ACHN (cell line): ENCODE measurements at places on chromosomes 3 and 15.

- no peak for DNase-seq
These were observed 168.5 kb downstream of the MECOM start for GRCh38 chr3:169494982-169495381.

GRCh38 chr15:31263751-31264558 is 62.7 kb upstream of the KLF13 start:
- DNase-seq: no peak

- DNase-seq: no peak
These were observed 105.9 kb downstream of the TOP2B start for GRCh38 chr3:25558796-25559195.

GRCh38 chr15:46853600-46853999 is 863.7 kb upstream of the SEMA6D start:
- no peak for DNase-seq

DNA sequence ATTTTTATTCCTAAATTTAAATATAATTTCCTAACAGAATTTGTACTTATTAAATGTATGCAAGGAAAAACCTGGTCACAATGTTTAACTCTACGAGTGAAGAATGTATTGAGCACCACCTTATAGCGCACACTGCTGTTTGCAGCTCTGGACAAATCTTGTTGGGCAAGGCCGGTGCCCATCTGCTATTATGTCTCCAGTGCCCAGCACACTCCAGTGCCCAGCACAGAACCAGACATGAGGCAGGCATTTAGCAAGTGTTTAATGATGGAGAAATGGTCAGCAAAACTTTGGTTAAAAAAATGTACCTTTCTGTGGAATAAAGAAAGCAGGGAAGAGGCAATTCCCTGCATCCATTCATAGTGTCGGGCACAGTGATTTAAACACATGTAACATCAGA is 254.7 kb upstream of the TRIM42 start:
- no peak for DNase-seq

- no peak for DNase-seq
These were observed 33.6 kb downstream of the PARP14 start for GRCh38 chr3:122714273-122714672.

DNA sequence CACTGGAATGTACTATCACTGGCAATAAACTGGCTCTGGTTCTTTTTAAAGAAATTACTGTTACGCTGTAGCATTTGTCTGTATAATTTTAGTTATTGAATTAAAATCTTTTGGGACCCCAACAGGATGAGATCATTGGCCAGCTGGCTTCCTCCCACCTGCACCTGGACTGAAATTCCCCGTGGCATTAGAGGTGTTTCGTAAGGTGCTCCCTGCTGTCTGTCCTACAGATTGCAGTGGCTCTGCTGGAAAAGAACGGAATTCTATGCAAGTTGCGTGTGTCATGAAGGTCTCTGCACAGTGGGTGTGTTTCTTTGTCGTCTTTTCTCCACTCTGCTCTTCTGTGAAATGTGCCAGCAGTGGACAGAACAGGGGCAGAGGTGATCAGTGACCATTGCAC is 383.4 kb downstream of the PTPRG start:
- DNase-seq: no peak

GRCh38 chr3:61940236-61940635 is 378.9 kb downstream of the PTPRG start:
- DNase-seq: no peak

DNA sequence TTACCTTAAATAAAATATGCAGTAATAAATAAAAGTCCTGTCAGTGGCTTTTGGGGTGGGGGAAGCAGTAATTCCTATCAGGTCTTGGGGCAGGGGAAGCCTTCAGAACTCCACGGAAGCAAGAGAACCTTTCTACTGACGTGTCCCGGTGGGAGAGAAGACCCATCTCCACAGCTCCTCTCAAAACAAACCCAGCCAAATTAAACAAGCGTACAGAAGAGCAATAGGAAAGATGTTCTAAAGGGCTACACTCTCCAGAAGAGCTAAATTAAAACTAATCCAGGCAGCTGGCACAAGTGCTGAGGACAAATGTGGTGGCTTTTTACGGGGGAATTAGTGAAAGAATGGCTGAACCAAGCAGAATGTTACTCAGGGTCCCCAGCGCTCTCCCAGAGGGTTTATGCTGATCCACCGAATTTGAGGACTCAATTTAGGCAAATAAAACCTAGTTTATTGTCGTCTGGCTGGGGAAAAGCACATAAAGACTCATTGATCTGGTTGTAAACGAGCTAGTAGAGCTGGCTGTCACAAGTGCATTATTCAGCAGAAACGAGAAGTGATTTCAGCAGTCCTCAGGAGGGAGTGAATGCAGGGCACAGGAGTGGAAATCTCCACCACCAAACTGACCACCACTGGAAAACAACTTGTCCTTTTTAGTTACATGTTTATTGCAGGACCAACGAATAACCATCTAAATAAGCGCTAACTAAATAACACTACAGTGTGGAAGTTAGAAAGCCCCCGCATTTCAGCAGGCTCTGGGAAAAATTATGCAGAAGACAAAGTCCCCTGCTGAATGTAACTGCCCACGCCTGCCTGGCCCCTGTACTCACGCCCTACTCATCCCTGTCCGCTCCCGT is 13.5 kb downstream of the BFSP2 start:
- no peak for DNase-seq

GRCh38 chr3:59978979-59979378 is 929.2 kb upstream of the CFAP20DC start:
- no peak for DNase-seq
